ENCODE measurements at places on chromosomes 3 and 15.
A peak's percentile ranks its signal among the peaks of the same experiment; 100 is the strongest.

GRCh38 chr3:8621872-8622271, 22.7 kb downstream of the SSUH2 start:
- H3K27ac ChIP-seq = no peak overlapping the region
- peak; percentile 64 for DNase-seq
- H3K27me3 ChIP-seq = no peaks in the 10 kb centered on the region
- no peak overlapping the region for H3K4me3 ChIP-seq

DNA sequence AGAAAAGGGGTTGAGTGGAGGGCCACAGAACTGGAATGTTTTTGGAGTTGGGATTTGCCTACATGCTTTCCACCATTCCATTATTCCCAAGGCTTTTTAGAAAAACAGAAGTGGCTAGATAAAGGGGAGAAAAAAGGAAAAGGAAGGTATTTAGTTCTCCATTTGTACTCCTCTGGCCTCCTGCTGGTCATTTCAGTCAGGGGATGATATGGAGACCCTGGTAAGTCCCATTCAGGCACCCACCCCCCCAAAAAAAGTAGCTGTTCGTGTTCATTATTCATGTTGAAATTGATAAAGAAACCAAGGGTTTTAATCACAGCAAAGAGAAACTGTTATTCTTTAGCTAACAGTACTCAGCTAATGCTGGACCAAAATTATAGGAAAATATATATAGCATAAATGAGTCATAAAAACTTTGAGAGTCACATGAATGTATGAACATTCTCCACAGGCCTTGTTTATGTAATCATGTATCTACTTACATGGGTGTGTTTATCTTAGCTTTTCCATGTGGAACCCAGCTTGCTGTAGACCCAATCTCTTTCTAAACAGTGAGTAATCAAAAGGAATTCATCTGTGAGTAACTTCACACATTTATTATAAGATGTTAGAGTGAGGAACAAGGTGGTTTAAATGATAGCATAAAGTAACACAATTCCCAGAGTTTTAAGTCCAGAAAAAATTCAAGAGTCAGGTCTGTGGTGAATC, 167.2 kb downstream of the KCNMB2 start:
- H3K4me1 ChIP-seq = peaks cover 24% of the 10 kb centered on the region
- H3K27me3 ChIP-seq = no peaks in the 10 kb centered on the region
- no peak overlapping the region for H3K4me3 ChIP-seq
- no peak for DNase-seq

DNA sequence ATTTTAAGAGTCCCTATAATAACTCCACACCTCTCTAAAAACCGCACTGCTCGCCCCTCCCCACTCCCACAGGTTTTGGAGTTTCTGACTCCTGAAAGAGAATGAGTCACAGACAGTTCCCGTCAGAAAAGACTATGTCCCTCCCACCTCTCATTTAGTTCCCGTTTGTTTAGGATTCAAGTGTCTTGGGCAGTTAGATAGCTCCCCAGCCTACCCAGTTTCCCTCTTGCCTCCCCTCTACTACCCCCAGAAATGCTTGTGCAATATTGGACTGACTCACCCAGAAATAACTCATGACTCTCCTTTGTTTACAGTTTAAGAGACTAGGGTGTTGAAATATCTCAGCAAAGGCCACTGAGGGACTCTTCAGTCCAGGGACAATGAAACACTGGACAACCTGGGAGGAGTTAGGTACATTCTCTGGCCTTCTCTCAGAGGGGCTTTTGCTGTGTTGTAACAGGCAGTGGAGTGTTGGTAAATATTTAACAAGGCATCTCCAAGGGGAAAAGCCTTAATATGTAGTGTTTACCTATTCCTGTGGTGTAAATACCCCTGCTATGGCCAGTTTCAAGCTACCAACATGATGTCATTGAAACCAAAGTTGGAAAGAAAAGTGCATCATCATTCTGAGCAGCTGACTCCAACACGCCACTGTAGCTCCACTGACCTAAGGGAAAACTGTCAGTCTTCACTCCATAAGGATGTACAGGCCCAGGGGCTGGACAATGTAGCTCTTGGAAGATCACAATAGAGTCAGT, 96.1 kb upstream of the CHD2 start:
- DNase-seq = peak; percentile 92
- peak overlapping the region; percentile 98 for H3K27ac ChIP-seq
- H3K36me3 ChIP-seq = no peaks in the 10 kb centered on the region
- no peaks in the 10 kb centered on the region for H3K27me3 ChIP-seq
- peaks cover 45% of the 10 kb centered on the region for H3K4me1 ChIP-seq

DNA sequence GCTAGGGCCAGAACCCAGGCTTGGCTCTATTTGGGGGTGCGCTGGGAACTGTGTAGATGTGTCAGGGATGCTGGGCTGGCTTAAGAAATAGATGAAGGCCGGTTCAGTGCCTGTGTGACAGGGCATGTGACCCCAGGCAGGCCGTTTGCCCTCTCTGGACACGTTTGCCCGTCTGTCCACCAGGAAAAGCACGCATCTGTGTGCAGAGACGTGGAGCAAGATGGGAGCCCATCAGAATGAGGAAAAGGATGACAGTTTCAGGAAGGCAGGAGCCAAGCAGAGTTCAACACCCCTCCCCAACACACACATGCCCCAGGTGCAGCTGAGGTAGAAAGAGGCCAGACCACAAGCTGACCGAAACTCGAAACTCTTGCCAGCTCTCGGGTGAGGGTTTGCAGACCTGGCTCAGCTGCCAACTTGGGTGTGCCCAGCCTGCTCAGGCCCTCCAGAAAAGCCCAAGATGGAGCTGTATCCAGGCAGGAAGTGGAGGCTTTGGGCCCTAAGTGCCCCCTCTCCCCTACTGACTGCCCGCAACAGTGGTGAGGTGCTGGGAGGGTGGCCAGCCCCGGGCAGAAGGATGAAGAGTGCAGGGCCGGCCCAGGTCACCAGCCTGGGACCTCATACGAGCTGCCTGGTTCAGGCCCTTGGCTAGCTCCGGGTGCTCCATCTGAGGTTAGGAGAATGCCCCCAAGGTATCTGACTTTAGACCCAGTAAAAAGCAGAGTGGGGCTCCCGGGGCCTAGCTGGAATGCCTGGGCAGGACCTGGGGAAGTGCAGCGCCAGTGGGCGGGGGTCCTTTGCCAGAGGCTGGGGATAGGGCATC, 10.2 kb upstream of the MESP1 start:
- peak overlapping the region; percentile 63 for H3K27ac ChIP-seq
- H3K27me3 ChIP-seq = no peaks in the 10 kb centered on the region
- H3K36me3 ChIP-seq = no peaks in the 10 kb centered on the region
- peaks cover 14% of the 10 kb centered on the region for H3K4me1 ChIP-seq
- DNase-seq = no peak

DNA sequence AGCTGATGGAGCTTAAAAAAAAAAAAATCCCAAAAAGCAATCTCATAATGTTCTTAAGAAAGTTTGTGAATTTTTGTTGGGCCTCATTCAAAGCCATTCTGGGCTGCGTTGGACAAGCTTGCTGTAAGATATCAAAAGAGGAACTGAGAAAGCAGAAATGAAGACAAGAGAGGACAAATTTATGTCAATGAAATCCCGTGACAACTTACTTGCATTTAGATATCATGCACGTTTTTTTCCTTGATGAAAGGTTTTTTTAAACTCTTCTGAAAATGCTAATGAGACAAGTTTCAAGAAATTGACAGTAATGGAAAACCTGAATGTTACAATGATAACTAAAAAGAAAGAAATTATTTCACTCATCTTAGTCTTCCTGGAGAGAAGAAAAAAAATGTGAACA, 662.9 kb downstream of the SQOR start:
- no peaks in the 10 kb centered on the region for H3K27me3 ChIP-seq
- no peak overlapping the region for H3K27ac ChIP-seq
- no peak for DNase-seq
- no peaks in the 10 kb centered on the region for H3K4me1 ChIP-seq

DNA sequence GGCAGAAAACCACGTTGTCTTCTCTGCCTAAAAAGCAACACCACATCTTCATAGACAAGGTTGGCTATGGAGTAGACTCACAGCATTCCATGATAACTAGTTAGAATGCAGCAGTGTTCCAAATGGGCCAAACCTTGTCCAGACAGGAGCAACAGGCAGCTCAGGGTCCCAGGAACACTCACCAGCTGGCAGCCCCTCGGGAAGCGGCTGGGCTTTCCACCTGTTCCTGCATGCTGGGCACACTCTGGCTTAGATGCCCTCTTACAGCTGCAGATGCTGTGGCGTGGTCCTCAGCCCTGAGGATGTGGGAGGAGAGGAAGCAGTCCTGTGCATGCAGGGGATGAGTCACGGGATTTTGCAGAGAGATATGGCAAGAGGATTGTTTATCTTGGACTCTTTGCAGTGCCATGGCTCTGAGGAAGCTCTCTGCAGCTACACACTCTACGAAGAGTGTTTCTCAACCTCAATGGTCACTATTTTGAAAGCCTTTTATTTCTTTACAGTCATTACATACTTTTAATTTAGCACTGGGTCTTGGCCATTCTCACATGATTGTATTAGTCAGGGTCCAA, 11.3 kb downstream of the NRROS start:
- no peaks in the 10 kb centered on the region for H3K4me1 ChIP-seq
- no peaks in the 10 kb centered on the region for H3K27me3 ChIP-seq
- H3K27ac ChIP-seq = peak overlapping the region; percentile 52
- H3K36me3 ChIP-seq = no peaks in the 10 kb centered on the region

DNA sequence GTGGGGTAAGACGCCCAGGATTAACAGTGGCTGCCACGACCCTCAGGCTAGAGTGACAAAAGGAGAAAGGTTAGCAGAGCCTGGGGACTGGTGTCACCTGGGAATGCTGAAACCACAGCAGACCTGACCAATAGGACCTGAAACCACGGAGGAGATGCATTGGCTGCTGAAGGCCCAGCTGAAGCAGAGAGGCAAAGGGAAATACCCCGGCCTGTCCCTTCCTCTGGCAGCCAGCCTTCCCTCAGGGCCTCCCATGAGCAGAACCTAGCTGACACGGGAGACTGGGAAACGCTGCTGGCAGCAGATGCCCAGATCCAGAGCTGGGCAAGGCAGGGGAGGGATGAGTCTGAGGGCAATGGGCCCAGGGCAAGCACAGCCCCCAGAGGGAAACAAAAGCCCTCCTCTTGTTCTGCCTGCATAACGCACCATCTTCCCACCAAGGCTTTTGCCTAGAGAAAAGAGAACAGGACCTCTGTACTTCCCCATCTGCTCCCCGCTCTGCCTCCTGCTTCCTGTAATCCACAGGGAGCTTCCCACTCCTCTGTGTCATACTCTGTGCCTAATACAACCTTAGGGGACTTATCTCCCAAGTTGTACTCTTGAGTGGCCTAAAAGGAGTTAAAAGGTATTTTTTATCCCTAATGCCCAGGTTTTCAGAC, 216.2 kb downstream of the ABHD5 start:
- H3K27ac ChIP-seq = no peak overlapping the region
- no peaks in the 10 kb centered on the region for H3K4me1 ChIP-seq
- no peaks in the 10 kb centered on the region for H3K27me3 ChIP-seq
- H3K4me3 ChIP-seq = no peak overlapping the region

DNA sequence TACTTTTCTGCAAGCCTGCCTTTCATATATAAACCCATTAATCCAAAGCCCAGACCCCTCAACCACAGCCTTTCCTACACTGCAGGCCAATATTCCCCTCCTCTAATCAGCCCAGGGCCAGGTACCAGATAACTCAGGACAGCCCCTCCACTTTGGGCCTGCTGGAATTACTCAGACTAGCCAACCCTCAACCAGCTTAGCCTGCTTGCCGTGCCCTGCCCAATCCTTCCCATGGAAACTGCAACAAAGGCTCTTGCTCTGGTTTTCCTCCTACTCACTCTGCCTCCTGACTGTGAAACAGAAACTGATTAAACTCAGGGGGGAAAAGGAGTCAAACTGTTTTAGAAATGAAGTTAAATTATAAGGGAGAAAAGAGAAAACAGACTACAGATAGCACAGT, 248.1 kb downstream of the KLF13 start:
- no peaks in the 10 kb centered on the region for H3K36me3 ChIP-seq
- H3K4me1 ChIP-seq = no peaks in the 10 kb centered on the region
- no peaks in the 10 kb centered on the region for H3K27me3 ChIP-seq
- H3K4me3 ChIP-seq = no peak overlapping the region
- H3K27ac ChIP-seq = no peak overlapping the region
